ENCODE measurements at places on chromosomes 4 and X.

- peak; percentile 69 for DNase-seq
Observed at GRCh38 chr4:101277671-101278070, 69.7 kb downstream of the PPP3CA start.

DNA sequence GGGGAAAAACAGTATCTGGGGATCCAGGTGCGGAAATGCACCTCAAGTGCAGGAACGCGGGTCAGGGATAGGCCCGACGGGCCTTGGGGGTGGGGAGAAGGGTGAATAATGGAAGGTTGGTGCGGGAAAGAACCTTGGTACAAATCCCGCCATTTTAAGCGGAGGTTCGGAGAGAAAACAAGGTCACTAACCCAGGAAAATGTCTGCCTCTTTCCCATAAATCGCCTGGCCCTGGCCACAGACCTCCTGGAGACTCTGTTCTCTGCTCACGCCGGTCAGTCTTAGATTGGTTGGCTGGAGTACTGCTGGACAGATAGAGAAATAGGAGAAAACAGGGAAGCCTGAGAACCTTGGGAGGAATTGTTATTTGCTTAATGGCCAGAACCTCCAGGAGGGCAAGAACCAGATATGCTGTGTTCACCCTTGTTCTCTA, 897 bp upstream of the FBXL5 start:
- DNase-seq = peak; percentile 51

- DNase-seq = no peak
Observed at GRCh38 chrX:124289443-124289842, 43.0 kb upstream of the TEX13D start.

DNA sequence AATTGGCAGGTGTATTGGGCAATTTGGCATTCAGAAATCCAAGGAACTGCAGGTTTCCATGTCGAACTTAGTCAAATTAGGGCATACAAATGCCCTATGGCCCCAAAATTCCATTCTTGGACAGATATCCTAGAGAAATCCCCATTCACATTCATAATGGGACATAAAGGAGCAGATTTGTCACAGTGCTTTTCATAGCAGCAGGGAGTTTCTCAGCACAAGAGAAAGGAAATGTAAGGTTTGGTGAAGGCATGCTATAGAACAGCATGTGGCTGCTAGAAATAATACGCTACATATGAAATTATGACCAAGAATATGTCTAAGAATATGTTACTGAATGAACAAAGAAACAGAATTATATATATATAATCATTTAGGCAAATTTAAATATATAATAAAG, 437.5 kb upstream of the BOD1L1 start:
- DNase-seq = no peak

GRCh38 chr4:15778289-15779241, at the start of gene CD38:
CD38 (plus strand) TSS chr4:15778328; CDS start chr4:15778415, 87 bp downstream.
- peak; percentile 33 for DNase-seq

GRCh38 chr4:113978561-113979147, 793 bp downstream of the ARSJ start:
- DNase-seq = peak; percentile 56

- no peak for DNase-seq
Observed at GRCh38 chr4:158217763-158218162, 7.5 kb downstream of the TMEM144 start.

DNA sequence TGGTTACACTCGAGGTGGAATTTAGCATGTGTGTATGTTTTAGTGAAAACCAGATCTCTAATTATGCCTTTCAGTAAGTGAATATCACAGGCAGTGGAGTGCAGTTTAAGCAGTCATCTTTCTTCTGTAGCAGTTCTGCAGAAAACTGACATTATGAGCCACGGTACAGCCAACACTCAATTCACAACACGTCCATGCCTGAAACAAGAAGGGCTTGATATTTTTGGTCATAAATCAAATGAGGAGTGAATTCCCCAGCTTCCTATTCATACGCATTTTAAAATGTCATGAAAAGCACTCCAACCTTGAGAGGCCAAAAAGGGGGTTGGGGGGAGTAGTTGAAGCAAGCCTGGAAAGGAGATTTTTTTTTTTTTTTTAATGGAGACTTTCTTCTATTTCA, 316.7 kb downstream of the ARHGAP10 start:
- no peak for DNase-seq

DNA sequence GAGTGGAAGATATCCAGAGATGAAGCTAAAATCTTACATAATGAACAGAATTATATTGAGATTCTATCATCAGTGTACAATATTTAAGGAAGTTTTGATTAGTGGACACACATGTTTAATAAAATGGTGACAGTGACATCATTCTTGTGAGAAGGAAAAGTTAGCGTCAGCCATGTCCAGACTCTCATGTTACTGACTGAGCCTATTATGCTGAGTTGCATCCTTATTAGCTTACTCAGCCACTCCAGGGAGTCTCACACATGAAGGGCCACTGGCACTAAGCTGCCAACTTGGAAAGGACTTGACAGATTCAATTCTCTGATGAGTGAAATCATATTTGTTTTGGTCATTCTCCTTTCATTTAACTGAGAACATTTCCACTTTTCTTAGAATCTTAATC, 170.6 kb downstream of the BANK1 start:
- DNase-seq = peak; percentile 66

DNA sequence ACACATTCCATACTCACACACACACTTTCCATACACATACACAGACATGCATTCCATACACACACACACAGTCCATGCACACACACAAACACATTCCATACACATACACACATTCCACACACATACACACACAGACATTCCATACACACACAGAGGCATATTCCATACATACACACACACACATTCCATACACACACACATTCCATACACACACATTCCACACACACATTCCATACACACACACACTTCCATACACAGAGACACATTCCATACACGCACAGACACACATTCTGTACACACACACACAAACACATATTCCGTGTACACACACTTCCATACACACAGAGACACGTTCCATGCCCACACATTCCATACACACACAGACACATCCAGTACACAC, 14.8 kb downstream of the LINC00632 start:
- DNase-seq = no peak

DNA sequence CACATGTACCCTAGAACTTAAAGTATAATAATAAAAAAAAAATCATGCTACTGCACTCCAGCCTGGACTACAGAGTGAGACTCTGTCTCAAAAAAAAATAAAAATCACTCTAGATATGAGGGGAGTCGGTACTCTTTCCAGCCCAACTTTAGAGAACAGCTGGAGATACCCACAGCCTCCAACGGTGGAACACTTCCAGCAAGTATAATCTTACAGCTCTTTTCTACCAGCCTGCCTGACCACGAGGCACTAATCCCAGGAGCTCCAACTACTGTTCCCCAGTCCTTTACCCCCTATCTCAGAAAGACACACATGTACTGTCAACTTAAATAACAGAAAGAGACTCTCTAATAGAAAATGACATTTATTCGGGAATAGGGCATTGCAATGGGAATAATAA, 46.8 kb downstream of the STEEP1 start:
- DNase-seq = no peak

DNA sequence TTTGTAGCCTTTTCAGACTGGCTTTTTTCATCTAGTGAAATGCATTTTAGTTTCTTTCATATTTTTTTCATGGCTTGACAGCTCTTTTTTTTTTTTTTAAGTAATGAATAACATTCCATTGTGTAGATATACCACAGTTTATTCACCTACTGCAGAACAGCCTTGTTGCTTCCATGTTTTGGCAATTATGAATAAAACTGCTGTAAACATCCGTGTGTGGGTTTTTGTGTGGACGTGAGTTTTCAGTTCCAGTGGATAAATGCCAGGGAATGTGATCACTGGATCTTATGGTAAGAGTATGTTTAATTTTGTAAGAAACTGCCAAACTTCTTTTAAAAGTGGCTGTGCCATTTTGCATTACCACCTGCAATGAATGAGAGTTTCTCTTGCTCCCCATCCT, 160.8 kb downstream of the SOWAHB start:
- DNase-seq = no peak

- DNase-seq = peak; percentile 95
Observed at GRCh38 chr4:53507671-53508286, 83.5 kb downstream of the LNX1 start.

- DNase-seq = peak; percentile 57
Observed at GRCh38 chrX:43557792-43558191, 98.3 kb upstream of the MAOA start.

GRCh38 chrX:153592091-153592833, 6.7 kb downstream of the CCNQ start:
- no peak for DNase-seq

DNA sequence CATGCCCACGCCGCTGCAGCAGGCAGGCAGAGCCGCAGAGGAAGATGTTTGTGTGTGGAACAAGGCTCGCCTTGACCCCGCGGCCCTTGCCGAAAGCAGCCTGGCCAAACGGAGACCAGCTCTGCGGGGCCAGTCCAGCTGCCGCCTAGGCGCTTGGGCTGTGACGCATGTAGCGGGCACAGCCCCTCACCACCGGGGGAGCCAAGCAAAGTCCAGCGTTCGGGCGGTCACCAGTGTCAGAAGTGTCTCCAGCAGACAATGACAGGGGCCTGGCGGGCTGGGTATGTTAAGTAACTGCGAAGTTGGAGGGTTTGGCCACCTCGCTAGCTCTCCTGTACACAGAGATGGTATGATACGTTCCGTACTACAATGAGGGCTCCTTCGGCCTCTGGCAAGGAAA, 1.3 kb downstream of the AMER1 start:
- peak; percentile 1 for DNase-seq

- no peak for DNase-seq
Observed at GRCh38 chr4:142566777-142567176, 279.3 kb downstream of the INPP4B start.

- DNase-seq = no peak
Observed at GRCh38 chr4:53800741-53801140, 209.5 kb upstream of the LNX1 start.

DNA sequence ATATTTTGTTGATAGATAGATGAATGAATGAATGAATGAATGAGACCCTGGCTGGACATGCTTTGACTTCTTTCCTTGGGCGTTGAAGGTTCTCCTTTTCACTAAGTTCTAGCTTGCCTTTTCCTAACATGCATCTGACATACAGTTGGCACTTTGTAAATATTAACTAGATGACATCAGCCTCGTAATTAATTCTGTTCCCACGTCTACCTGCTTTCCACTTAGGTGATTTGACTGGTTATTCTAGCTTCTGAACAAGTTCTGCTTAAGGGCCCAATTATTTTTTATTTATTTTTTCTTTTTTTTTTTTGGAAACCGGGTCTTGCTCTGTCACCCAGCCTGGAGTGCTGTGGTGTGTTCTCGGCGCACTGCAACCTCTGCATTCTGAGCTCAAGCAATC, 13.9 kb upstream of the RASL11B start:
- no peak for DNase-seq

- no peak for DNase-seq
Observed at GRCh38 chr4:151437505-151437904, 28.5 kb downstream of the FHIP1A start.

GRCh38 chrX:105150557-105150956, 69.9 kb downstream of the TEX13A start:
- no peak for DNase-seq

DNA sequence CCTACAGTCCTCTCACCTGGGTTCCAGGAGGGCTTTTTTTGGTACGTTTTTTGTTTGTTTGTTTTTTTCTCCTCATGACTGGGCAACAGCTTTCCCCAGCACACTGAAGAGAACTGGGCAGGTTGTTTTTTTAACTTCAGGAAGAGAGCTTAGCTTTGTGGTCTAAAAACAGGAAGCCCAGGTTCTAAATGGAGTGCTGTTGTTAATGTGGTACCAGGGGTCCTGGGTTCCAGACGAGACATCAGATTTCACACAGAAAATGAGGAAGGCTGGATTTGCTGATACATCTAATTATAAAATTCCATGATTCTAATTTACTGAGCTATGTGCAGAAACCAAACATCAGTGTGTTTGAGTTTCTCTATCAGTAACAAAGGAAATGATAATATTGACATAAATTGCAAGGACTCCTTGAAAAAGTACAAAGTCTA, 4.2 kb downstream of the MYOZ2 start:
- DNase-seq = no peak

DNA sequence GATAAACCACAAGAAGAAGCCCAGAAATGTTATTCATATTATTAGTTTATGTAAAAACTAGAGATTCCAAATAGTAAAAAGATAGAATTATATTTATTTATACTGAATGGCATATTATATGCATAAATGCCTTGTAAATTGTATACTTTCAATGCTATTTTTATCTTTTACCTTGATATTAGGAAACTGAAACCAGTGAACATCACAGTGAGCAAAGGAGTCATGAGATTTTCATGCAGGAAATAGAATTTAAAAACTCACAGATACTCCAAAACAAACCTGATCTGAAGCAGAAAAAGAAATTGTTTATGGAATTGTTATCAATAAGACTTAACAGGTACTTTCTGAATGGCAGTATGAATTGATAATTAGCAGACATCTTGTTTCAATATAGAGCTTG, 207.3 kb upstream of the CENPE start:
- no peak for DNase-seq

DNA sequence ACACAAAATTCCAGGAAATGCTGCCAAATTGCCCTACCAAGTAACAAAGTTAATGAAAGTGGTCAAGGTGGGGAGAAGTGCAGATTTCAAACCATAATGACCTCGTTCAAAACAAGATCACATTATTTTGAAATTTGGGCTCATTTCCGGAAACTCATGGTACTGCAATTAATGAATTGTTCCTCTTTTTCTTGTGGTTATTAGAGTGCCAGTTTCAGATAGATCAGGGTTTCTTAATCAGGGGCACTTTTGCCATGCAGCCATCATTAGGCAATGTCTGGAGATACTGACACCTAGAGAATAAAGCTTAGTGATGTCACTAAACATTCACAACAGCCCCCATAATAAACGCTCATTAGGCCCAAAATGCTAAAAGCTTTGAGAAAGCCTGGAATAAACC, 381.5 kb upstream of the GALNT7 start:
- DNase-seq = no peak
